ENCODE measurements at places on chromosomes 13 and 19.

GRCh38 chr19:17078920-17079709, 3.5 kb downstream of the MYO9B start:
- no peak for DNase-seq

GRCh38 chr13:94112227-94112626, 367.3 kb downstream of the DCT start:
- peak; percentile 29 for DNase-seq

DNA sequence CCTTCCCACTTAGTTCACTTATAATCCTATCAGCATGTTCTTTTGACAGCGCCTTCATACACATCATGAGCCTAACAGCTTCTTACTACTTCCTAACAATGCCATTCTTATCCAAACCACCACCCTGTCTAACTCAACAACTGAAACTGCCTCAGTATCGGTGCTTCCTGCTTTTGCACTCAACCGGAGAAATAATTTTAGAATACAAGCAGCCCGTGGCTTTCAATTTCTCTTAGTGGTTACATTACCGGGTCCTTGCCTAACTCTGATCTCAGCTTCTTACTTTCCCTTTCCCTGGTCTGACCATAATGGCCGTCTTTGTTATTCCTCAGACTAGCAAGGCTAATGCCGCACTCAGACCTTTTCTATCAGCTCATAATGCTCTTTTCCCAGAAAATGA, 17.0 kb downstream of the ZFP82 start:
- DNase-seq = no peak

DNA sequence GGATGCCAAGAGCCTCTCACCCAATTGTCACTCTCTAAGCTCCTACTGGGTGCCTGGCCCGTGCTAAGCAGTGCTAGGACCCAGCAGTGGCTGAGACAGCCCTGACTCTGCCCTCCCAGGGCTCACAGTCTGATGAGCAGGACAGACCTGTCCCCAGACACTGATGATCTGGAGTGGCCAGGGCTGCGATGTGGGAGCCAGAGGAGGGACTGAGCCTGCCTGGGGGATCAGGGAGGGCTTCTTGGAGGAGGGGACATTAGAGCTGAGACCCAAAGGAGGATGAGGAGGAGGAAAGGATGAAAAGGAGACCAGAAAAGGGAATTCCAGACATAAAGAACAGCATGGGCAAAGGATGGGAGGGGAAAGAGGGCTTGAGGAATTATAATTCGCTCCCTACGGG, 6.6 kb downstream of the ERCC1 start:
- DNase-seq = no peak

DNA sequence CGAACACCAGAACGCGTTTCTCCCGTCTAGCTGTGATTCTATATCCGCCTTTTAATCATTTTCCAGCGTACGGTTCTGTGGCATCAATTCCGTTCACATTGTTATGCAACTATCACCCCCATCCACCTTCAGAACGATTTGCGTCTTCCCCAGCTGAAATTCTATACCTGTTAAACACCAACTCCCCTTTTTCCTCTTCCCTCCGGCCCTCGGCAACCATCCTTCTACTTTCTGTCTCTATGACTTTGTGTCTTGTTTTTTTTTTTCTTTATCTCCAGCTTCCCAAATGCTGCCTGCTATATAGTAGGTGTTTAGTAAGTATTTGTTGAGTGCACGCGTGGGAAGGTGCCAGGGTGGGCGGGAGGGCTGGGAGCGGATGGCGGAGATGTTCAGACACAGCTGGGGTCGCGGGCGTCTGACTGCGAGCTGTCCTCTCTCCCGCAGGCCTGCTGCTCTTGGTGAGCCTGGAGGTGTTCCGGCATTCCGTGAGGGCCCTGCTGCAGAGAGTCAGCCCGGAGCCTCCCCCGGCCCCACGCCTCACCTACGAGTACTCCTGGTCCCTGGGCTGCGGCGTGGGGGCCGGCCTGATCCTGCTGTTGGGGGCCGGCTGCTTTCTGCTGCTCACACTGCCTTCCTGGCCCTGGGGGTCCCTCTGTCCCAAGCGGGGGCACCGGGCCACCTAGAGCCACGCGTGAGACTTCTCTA, 20.2 kb downstream of the CACNG6 start:
- DNase-seq = no peak

GRCh38 chr19:20431826-20432225, 133.8 kb downstream of the ZNF737 start:
- no peak for DNase-seq

DNA sequence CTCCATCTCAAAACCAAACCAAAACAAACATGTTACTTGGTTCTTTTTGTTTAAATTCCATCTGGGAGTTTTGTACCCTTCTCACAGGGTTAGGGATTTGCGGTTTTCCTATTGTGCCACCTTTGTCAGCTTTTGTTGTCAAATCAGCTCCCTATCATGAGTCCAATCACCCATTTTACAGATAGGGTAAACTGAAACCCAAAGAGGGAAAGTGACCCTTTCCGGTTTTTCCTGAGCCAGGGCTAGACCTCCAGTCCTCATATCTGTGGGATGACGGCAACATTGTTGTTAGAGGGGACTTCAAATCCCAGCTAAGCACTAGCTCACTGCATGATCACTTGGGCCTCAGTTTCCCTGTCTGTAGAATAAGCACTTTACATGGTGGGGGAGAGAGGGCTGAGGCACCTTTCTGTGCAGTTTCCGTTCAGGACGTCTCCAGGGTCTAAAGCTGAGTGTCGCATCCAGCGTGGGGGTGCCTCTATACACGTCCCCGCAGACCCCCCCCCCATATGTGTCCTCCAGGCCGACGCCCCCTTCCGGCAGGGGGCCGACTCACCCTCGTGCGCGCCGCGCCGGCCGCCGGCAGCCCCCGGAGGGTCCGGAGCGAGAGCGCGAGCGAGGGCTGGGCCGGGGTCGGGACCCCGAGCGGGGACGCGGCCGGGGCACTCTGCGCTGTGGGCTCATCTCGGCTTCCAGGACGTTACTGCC, 3.9 kb downstream of the CCDC194 start:
- no peak for DNase-seq

- no peak for DNase-seq
Observed at GRCh38 chr13:34733721-34734120, 208.3 kb upstream of the NBEA start.

DNA sequence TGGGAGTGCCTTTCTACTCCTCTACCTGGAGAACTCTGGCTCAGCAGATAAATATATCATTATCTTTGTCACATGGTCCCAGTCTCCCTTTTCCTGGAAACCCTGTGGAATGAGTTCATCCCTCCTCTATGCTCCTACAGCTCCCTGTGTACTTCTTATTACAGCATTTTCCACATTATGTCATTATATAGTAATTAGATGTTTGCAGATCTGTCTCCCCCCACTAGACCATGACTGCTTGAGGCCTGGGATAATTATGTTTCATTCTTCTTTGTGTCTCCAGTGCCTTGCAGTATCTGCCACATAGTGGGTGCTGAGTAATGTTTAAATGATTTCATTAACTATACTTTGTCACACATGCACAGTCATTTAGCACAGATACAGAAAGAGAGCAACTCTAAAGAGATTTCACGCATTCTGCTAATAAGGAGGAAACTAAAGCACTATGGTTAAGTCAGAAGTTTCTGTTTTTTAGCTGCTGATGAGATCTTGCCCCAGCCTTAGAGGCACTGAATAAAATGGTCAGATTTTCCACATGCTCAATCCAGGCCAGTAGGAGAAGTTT, 66.1 kb upstream of the DIAPH3 start:
- DNase-seq = no peak

GRCh38 chr13:58655086-58655485, 1023.5 kb downstream of the PCDH17 start:
- DNase-seq = no peak

DNA sequence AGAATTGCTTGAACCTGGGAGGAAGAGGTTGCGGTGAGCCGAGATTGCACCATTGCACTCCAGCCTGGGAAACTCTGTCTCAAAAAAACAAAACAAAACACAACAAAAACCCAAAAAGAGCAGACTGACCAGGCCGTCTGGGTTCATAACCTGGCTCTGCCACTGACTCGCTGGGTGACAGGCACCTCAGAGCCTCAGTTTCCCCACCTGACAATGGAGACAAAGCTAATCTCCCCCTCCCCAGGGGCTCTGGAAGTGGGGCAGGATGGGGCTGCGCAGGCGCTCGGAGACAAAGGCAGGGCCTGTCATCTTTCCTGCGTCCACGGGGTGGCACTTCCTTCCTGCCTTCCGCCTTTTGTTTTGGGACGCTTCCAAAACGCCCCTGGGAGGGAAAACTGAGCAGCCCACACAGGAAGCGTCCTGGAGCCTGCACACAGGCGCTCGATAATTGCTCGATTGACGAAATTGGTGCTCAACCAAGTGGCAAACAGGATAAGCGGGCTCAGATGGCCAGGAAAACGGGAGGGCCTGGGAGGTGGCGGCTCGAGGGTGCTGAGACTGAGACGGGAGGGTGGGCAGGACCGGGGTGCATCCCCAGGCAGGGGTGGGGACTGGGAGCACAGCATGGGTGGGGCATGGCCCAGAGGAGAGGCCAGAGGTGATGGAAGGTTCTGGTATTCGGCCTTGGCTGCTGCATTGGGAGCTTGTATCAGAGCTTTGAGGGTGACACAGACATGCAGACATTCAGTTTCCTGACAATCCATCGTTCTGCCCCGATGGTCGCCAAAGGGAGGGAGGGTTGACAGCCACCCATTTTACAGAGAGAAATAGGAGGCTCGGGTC, 17.8 kb downstream of the SPC24 start:
- peak; percentile 89 for DNase-seq

DNA sequence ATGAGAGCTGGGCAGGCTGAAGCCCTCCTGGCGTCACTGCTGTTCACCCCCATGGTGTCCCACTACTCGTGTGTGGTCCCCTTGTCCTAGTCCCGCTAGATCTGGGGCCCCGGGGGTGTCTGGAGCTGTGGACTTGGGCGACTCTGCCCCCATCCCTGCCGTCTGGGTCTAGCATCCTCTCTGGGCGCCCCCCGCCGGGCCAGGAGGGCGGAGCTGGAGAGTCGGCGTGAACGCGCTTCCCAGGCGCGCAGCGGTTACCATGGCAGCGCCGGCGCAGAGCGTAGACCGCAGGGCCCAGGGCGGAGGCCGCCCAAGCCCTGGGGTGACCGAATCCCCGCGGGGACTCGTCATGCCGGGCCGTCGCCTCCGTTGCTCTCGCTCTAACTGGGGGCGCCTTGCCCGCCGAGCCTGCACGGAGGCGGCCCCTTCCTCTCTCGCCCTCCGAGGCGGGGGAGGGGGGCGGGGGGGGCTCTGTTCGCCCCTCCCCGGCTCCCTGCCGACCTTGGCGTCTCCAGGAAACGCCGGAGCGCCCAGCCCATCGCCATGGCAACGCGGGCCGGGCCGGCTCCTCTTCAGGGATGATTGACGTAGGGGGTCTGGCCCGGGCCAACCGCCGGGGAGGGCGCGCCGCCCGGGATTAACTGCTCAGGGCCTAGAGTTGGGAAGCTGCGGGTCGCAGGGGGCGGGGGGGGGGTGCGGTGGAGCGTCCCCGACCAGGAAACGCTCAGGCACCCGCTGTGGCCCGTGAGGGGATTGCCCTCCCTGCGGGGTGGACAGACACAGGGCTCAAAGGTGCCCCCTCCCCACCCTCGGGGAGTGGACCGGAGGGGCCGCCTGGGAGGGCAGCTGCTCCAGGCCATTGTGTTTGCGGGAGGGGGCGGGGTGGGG, 8.9 kb downstream of the ISYNA1 start:
- DNase-seq = peak; percentile 89

DNA sequence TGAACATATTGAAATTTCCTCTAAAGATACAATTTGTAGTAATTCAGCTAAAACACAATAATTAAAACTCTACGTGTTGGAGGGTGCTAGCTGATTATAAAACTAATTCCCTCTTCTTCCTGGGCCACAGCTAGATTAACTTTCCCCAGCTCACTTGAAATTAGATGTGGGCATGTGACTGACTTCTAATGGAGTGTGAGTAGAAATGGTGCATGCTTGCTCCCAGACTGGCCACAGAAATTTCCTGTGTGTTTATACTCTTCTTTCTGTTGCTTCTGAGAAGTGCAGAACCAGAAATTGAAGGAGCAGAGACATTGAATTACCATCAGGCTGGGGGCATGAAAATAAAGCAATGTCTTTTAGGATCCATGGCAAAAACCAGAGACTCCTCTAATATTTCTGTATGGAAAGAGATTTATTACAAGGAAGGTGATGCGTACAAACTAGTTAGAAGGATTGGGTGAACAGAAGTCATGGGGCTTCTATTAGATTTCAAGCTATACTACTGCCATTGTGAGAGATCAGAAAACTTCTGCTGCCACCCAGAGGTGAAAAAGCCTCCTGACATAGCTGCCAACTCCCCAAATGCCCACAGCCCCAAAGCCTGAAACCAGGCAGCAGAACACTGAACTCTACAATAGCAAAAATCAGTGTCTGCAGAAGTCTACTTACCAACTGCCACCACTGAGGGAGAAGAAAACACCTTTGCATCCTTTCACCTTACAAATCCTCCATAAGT, 379.2 kb upstream of the MIR17HG start:
- no peak for DNase-seq

- no peak for DNase-seq
Observed at GRCh38 chr13:101570410-101570809, 117.9 kb downstream of the ITGBL1 start.

- peak; percentile 52 for DNase-seq
Observed at GRCh38 chr13:20492641-20493040, 33.0 kb downstream of the CRYL1 start.

DNA sequence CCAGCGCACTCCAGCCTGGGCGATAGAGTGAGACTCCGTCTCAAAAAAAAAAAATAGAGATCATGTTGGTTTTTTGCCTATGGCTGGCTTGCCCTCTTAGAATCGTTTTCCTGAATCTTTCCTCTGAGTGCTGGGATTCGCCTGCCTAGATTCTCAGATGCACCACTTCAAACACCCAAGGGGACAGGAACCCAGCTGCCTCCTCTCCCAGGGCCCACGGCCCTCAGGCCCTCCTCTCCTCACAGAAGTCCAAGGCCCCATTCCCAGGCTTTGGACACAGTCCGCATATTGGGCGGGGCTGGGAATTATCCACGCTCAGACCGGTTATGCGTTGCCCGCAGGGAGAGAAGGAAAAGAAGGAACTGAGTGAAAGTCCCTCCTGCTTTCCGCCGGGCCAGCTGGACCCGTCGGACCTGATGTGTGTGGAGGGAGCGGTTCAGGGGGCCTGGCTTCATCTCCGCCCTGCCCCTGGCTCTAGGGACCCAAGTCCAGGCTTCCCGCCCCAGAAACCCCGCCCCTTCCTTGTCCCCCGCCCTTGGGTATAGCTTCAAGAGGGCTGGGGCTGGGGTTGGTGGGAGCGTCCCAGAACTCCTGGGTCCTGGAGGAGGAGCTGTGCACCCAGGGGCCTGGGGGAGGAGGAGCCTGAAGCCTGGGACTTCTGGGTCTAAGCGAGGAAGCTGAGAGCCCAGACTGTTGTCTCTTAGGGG, 5.8 kb downstream of the PPFIA3 start:
- no peak for DNase-seq

- peak; percentile 82 for DNase-seq
Observed at GRCh38 chr13:44303681-44304432, 69.8 kb upstream of the SERP2 start.

All from left hindlimb (tissue), 1 donor.